ENCODE measurements at places on chromosomes 3 and 15.

DNA sequence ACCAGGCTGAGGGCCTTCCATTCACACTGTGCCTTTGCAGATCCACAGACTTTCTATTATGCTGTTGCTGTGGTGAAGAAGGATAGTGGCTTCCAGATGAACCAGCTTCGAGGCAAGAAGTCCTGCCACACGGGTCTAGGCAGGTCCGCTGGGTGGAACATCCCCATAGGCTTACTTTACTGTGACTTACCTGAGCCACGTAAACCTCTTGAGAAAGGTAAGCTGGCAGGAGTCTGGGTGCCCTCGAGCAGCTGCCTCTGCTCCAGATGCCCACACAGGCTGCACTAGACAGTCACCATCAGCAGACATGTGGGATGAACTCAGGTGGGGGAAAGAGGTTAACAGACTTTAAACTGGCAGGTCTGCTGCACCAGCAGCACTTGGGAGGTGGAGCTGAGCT is 8.3 kb downstream of the TF start:
- no peak for DNase-seq

DNA sequence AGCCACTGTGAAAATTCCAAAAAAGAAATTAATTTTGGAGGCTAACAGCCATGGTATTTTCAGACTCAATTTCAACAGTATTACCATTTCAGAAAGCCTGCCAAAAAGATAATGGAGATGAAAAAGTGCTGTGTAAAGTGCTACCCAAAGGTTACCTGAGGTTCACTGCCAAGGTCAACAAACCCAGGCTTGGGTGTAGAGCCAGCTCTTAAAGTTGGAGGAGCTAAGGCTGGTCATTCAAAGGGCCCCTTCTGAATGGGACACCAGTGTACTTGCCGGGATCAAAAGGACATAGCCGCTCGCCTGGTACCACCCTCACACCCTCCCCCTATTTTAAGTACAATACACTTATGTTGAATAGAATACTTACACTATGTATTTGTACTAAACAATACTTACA is 64.5 kb downstream of the ETV5 start:
- DNase-seq, result no peak

DNA sequence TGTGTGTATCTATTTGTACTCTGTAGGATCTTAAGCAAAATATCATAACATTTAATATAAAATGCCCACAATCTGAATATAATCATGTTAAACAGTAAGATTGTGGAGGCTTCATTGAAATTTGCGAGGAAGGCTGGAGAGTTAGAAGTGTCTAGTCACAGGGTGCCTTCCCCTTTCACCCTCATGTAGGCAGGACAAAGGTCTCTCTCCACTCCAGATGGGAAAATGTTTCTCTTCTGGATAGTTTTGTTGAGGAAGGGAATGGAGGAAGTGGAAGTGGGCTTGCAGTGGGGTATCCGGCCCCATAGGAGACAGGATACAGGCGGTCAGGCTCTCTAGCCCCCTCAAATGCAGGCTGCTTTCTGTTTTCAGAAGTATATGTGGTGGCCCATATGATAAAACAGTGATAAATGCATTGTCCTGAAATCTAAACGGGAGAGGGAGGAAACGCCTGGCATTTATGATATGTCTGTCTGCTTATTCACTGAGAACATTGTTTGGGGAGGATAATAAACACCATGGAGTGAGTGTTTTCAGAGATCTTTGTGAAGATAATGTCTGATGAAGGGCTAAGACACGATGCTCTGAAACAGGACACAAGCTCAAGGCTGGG is 13.3 kb upstream of the MYZAP start:
- no peak for DNase-seq

- DNase-seq, result no peak
Measured at GRCh38 chr3:126408099-126408498, 13.4 kb downstream of the CFAP100 start.

- no peak for DNase-seq
Measured at GRCh38 chr15:69092159-69092558, 68.3 kb upstream of the GLCE start.

DNA sequence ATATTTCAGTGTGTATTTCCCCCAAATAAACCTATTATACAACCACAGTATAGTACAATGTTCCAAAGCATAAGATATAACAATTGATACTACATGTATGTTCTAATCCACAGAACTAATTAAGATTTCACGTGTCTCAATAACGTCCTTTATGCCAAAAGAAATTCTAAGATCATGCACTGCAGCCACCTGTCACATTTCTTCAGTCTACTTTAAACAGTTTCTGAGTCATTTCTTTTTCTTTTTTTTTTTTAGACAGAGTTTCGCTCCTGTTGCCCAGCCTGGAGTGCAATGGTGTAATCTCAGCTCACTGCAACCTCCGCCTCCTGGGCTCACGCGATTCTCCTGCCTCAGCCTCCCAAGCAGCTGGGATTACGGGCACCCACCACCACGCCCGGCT is 190.2 kb downstream of the STAG1 start:
- no peak for DNase-seq

DNA sequence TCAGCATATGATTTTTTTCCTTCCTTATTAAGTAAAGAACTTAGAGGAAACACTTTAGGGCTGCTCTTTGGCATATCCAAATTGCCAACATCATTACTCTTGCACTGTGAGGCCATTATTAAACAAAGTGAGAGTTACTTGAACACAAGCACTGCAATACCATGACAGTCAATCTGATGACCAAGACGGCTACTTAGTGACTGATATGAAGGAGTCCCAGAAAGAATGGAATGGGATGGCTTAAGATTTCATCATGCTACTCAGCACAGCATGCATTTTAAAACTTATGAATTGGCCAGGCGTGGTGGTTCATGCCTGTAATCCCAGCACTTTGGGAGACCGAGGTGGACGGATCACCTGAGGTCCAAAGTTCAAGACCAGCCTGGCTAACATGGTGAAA is 55.2 kb downstream of the FAM98B start:
- DNase-seq, result no peak

DNA sequence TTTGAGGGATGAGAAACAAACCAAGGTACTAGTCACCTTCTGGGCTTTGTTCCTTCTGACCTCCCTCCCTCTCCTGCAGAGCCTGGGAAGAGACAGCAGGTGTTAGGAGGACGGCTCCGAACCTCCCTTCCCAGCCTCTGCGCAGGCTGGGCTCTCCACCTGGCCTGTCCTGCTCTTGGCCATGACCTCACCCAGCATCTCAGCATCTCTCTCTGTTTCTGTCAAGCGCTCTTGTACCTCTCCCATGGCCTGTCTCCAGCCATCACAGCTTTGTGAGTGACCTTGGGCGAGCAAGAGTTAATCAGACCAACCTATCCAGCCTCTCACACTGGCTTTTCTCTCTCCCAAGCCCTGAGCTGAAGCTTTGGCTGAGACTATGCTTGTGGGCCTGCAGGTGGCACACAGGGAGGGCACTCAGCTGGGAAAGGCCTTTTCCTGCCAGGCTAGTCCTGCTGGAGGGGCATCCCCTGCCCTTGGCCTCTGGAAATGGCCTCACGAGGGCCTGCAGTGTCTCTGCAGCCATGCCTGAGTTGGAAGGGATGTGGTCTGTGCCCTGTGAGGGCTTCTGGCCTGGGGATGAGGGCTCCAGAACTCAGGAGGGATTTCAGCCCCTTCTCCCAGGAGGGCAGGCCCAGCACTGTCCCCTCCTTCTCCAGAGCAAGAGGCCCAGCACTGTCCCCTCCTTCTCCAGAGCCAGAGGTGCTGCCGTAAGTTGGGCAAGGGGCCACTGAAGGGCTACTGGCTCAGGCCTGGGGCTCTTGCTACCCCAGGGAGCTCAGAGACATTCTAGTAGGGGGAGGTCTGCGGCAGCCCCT is 2.1 kb downstream of the CHST13 start:
- DNase-seq, result no peak

GRCh38 chr3:16069149-16069922 is 105.1 kb upstream of the GALNT15 start:
- no peak for DNase-seq

- DNase-seq, result no peak
Measured at GRCh38 chr15:61173899-61174689, 55.0 kb downstream of the RORA start.

- DNase-seq, result no peak
Measured at GRCh38 chr15:57550640-57551039, 41.1 kb upstream of the MYZAP start.

DNA sequence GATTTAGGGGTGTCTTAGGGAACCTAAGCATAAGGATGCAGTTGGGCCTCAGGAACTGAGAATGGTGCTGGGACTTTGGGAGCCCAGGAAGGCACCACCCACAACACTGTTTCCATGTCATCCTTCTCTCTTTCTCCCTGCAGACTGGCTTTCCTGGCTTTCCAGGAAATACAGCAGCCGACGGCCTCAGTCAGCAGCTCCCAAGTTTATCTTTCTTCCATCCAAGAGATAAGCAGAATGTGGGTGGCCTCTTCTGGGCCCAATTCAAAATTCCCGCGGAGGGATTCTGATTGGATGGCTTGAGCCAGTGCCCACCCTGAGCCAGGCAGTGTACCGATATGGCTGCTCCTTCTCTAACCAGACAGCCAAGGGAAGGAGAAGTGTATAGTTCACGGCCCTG is 4.5 kb upstream of the CLN6 start:
- no peak for DNase-seq

DNA sequence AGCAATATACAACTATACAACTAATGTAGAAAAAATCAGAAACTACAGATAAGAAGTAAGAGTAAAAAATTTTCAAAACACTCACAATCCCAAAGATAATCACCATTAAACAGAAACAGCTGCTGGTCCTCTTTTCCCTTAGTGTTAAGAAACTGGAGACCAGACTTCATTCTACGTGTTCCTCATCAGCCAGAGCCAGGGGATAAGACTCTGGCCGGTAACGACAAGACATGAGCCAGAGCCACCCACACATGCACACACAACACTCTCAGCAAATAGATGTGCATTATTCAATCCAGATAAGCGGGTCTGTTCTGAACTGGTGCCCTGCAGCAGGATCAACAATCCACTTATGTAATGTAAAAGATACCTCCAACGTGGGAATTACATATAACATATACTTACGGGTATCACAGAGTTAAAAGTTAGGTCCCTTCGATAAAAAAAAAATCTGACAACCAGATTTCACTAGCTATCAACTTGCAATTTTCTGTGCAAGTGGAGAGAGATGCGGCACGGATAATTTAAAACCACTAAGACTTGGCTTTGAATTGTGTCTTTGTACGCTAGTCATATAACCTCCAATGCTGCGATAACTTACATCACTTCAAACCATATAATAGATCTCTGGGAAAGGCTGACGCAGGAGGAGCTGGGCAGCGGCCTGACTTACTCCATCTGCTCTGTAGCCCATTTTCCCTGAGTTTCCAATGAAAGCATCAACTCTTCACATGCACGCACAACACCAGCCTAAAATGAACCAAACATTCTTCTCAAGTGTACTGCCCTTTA is 17.8 kb downstream of the PRICKLE2 start:
- no peak for DNase-seq

DNA sequence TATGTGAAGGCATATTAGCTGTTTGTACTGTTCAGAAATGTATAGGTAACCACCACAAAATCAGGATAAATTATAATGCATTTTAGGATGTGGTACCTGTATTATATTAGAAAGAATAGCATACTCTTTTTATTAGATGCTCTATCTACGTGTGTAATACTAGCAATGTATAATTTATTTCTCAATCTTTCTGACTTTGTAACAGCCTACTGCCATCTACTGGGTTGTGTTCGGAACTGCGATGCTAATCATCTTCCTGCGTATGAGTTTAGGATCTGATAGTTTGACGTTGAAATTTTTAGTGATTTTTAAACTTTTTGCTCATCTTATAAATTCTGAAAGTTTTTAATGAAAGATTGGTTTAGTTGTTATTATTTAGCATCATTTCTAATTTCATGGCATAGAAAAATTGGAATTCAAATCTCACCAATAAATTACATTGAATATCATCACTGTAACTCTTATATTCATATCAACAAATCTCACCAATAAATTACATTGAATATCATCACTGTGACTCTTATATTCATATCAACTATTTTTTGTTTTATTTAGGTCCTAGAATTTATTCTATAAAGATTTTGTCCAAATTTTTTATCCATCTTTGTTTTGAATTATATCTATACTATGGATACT is 322.7 kb upstream of the ZNF717 start:
- DNase-seq, result no peak

Data from DMS79 (cell line).